SK-N-MC (cell line): ENCODE measurements at places on chromosomes 2 and 18.

GRCh38 chr2:23301136-23301535 lies 83.8 kb upstream of the KLHL29 start:
- no peak for DNase-seq

GRCh38 chr2:138720035-138720838 lies 60.0 kb downstream of the NXPH2 start:
- DNase-seq = no peak

GRCh38 chr2:41000374-41000773 lies 548.5 kb upstream of the SLC8A1 start:
- DNase-seq = no peak

GRCh38 chr2:138649571-138649970 lies 130.6 kb downstream of the NXPH2 start:
- no peak for DNase-seq

GRCh38 chr18:24010673-24011072 lies 3.9 kb upstream of the TTC39C start:
- DNase-seq = no peak

DNA sequence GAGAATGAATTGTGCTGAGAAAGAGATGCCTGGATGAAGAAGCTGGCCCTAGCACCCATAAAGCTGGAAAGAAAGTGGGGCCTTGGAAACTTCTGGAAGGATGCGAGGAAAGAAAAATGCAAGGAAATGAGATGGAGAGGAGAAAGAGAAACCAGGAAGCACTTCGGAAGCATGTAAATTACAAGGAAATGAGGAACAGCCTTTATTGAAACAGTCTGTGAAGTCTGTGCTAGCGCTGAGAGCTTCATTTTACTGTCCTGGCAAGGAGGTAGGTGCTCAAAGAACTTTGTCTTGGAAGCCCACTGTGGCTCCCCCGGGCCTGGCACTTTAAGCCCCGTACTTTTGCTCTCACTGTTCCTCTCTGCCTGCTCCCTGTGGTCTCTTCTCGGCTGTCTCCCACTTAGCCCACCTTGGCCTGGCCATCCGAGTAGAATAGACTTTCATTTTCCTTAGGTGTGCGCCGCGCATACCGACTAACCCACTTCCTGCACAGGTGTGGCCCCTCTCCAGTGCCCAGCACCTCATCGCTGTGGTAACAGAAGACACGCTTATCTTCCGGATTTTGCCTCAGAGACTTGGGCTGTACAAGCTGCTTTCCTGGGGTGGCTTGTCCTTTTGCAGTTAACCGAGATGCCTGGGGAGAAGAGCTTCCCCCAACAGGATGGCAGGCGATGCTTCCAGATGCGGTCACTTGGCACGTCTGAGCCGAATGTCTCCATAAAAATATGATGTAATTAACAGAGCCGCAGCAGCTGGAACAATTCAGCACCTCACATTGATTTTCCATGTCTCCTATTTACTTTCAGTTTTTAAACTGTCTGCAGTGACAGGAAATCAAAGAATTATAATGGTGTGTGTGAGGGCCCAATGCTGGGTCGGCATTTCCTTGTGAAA lies 199.6 kb downstream of the HRH4 start:
- no peak for DNase-seq

DNA sequence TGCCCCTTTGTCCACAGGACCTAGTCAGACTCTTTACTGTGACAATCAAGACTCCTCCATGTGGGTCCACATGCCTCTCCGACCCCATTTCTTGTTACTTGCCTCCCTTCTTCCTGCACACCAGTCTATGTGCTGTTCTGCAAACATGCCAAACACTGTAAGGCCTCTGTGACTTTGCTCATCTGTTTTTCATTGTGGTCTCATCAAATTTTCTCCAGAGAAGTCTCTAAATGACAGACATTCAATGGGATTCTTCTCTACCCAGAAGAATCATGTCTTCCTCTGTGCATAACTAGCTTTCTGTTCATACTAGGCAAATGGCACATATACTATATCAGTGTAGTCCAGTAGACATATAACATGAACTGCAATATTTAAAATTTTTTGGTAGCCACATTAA lies 43.0 kb upstream of the KCNE4 start:
- no peak for DNase-seq

GRCh38 chr2:120825370-120826259 lies 89.9 kb downstream of the GLI2 start:
- DNase-seq = no peak

DNA sequence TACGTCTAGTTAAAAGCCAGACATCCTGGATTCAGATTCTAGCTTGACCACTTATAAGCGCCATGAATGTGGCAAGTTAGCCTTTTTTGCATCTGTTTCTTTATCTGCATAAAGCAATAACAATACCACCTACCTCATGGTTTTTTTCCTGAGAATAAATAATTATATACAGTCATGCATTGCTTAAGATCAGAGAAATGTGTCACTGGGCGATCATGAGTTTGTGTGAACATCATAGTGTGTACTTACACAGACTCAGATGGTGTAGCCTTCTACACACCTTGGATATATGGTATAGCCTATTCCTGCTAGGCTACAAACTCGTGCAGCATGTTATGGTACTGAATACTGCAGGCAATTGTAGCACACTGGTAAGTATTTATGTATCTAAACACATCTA lies 84.7 kb upstream of the PELI1 start:
- no peak for DNase-seq

DNA sequence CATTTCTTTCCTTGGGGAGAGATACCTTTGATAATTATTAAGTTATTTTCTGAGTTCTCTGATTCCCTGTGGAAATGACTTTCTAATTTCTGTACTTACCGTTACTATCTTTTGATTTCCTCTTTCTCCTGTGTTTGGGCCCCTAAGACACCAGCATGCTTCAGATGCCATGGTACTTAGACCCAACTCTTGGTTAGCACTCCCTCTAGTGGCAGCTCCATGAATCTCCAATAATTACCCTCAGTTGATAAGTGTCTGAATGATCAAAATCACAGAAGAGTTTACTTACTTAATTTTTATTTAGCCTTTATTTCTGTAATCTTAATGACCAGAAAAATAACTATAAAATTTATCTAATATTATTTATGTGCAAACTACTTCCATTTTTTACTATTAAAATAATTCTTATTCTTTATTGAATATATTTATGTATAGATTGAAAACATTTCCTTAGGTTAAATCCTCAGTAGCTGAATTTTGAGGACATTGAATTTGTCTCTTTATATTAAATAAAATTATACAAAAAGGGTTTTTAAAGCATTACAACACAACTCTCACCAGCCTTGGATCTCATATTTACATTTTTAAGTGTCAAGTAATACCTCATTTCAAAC lies 300.4 kb downstream of the KCNS3 start:
- peak; percentile 24 for DNase-seq

DNA sequence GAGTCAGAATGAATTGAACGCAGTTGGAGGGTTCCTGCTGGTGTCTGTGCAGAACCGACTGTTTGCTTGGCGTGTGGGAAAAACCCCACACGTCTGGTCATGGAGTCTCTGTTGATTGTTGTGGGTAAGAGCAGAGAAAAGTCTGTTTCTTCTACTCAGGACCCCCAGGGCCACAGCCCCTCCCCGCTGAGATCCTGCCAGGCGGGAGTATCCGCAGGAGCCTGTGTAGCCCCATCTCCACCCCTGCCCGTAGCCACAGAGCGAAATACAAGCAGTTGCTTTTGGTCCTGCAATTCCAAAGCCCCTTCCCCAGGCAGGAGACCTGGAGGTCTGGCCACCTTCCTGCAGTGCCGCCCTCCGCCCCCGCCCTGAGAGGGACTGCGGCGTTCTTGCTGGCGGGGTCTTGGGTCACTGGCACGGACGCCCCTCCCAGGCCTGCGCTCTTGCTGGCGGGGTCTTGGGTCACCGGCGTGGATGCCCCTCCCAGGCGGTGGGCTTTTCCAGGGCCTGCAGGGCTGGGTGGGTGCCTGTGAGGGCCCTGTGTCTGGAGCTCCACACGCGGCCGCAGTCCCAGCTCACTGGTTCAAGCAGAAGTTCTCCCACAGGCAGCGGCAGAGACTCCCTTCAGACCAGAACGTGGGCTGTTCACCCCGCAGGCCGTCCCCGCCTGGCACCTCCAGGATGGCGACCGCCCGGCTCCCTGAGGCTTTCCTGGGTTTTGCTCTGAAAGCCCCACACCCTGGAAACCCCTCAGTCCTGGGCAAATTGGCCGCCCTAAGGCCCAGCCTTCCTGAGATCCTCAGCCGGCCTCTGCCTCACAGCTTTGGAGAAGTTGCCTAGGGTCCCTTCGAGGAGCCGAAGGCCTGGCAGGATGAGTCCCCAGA lies 76.0 kb upstream of the CTDP1 start:
- no peak for DNase-seq

GRCh38 chr2:162840598-162841246 lies 2.2 kb upstream of the KCNH7 start:
- peak; percentile 84 for DNase-seq

DNA sequence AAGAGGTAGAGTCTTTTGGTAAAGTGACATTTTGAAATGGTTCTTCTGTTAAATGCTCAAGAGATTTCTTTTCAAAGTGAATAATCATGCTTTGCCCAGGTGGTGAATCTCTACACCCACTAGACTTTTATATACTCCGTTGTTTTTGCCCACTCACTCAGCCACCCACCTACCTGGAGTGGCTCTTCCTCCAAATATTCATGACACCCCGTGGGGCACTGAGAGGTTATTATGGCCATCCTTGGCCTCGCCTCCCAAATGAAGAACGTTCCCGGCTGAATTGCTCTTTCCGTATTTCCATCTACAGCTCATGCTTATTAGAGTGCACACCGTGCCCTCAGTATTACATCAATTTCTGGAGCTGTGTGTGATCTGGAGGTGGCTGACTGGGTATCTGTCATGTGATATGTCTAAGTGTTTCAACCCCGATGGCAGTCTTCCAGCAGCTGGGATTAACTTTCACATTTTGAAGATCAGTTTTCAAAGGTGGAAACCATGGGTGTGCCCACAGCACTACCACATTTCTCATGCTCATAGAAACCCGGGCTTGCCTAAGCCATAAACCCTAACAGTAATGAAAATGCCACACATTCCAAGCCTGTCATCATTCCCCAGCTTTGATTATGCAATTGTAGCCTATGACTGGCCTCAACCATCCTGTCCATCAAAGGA lies 406.6 kb upstream of the MMADHC start:
- no peak for DNase-seq

- DNase-seq = no peak
Observed at GRCh38 chr2:12918835-12919445, 202.2 kb downstream of the TRIB2 start.

DNA sequence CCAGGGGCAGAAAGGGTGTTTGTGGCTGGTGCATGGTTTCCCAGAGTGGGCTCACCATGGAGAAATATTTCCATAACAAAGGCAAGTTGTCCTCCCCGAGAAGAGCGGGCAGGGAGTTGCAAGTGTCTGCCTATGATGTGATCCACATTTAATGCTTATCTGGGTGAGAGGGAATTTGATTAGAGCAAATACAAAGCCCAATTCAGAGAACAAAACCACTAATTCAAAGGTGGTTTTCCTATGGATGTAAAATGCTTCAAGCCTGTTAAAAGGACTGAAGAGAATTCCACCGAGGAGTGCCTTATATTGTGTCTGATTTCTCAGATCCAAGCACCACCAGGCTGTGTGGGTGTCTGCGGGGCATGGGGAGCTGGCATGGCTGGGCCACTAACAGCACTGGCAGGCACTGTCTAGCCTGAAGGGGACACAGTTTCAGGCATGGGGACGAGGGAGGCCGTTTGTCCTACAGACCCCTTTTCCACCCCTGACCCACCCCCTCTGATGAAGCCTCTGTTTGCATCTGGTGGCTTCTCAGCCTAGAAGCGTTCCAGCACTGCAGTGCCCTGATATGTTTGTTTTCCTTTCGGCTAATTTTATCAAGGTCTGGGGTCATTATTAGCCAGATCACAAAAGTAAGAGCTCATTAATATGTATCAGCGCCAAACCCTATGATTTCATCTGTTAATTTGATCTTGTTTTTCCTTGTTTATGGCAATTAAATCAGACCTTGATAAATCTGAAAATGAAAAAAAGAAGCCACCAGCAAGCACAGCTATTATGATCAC lies 357.3 kb downstream of the HRH4 start:
- DNase-seq = no peak

DNA sequence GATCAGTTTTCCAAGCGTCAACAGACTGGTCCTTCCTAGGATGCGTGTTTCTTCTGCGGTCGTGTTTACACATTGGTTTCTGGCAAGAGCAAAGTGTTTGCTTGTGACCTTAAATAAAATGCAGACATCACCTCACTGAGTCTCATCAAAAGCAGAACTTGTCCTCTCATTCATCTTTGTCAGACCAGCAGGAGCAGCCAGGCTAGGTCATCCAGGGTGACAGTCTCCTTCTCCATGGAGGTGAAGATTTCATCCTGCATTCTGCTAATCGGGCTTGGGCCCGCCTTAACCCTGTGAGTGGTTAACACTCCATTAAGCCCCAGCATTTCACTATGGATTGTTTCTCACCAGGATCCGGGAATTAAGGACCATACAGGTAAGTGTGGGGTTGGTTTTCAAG lies 64.2 kb upstream of the PID1 start:
- DNase-seq = no peak

GRCh38 chr2:126399001-126399400 lies 257.0 kb upstream of the GYPC start:
- DNase-seq = no peak

DNA sequence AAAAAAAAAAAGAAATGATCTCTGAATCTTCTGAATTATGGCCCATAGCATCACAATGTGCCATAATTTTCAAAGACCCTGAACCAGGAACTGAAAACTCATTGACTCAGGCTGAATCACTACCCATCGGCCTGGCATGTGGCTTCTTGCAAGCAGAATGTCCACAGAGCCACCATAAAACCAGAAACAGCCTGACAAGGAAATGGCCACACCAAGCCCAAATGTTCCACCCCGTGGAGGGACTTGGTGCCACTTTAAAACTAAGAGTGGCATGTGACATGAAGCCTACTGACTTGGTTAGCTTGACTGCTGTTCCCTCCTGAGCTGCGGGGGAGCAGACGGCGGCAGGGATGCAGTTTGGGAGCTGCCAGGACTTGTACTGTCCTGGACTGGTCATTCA lies 71.2 kb upstream of the RBM44 start:
- DNase-seq = no peak

- DNase-seq = no peak
Observed at GRCh38 chr2:100278986-100279385, 43.3 kb downstream of the LONRF2 start.

DNA sequence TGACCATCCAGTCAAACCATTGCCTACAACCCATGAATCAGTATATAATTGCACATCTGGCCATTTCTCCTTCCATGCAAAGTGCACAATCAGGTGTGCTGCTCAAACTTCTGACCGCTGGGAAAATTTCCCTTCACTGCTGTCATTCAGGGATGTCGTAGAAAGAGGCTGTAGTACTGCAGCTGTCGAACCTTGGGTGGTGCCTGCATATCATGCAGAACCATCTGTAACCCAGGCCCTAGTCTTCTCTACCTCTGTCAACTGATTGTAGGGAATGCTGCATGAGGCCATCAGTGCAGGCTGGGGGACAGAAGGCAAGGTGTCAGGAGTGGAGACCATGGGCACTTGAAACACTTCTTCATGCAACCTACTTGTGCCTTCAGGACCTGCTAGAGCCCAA lies 267.5 kb downstream of the CALCRL start:
- no peak for DNase-seq
